Brain (organoid and tissue), 16 donors: ENCODE measurements at places on chromosomes 6 and 20.

GRCh38 chr20:11296951-11297350 lies 620.7 kb upstream of the BTBD3 start:
- DNase-seq, result no peak

DNA sequence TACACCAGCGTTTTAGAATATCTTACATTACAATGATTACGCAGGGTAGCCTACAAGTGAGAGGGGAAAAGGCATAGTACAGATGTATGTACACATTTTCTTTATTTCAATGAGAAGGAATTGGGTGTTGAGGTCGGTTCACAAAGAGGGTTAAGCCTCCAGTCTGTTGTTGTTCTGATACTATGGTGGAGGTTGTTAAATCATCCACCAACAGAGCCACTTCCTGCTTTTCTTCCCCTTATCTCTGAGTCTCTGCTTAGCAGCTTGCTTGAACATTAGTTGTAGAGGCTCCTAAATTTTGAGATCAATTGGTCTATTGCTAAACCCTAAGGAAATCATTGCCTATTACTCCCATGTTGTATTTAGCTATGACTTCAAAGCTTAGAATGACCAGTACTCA lies 7.3 kb downstream of the RGS17 start:
- DNase-seq, result no peak

DNA sequence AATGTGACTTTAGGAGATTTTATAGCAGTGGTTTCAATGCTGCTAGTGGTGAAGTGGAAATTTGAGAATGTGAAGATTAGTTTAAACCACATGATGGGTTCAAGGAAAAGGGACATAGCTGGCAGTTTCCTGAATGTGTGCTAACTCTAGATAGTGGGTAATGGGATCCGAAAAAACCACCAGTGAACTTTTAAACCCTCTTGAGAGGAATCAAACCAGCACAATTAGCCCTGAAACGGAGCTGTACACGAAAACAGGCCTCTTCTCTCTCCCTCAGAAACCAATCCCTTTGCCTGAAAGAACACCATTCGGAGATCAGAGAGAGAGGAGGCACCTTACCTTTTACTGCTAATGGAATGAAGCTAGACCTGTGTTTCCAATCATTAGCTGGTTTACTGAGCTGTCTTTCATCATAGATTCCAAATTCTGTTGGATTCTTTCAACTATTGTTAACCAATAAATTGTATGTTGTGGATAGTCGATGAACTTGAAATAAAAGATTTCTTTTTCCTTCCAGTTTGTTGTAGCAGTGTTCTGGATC lies 103.9 kb downstream of the AIG1 start:
- DNase-seq, result no peak

DNA sequence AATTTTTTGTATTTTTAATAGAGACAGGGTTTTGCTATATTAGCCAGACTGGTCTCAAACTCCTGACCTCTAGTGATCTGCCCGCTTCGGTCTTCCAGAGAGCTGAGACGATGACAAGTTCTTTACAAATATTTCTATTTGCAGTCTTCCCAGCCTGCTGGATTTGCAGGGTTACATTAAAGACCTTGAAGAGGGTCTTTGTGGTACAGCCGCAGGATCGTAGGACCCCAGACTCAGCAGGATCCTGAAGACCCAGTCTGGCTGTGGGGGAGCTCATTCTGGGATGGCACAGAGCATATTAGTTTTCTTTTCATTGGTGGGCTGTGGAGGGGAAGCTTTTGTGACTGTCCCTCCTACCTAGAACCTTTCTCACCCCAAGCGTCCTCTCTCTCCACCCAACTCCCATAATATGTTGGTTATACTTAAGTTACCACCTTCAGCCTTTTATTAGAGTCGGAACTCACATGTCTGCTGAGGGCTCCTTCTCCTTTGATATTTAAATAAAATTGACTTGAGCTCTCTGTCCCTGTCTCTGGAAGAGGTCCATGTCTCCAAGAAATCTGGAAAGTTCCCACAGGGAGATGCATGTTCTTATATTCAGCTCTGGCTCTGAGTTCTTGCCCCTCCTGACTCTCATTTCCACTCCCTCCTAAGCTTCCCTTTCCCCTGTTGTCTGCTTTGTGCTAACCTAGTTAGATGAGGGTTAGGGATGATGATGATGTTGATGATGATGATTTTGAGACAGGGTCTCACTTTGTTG lies 72.0 kb downstream of the TIAM2 start:
- no peak for DNase-seq

DNA sequence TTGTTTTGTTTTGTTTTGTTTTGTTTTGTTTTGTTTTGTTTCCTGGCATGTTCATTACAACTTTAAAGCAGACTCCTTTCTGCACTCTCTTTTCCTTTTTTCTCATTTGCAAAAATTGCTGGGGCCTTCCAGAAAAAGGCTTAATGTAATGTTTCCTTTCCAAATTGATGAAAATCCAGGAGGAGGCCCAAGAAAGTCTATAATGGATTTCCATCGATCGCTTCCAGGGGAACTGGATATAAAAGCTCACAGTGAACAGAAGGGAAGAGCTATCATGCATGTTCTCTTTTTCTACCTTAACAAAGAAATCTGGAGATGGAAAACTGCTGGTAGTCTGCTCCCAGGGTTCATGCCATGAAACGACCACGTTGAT lies 28.7 kb downstream of the ISM1 start:
- peak; percentile 70 for DNase-seq
